ENCODE measurements at places on chromosomes 5 and 9.

DNA sequence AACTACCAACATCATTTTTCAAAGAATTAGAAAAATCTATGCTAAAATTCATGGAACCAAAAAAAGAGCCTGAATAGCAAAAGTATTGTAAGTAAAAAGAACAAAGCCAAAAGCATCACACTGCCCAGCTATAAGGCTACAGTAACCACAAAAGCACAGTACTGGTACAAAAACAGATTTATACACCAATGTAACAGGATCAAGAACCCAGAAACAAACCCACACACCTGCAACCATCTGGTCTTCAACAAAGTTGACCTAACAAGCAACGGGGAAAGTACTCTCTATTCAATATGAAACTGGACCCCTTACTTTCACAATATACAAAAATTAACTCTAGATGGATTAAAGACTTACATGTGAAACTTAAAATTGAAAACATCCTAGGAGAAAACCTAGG, 94.2 kb upstream of the TARS1 start:
- DNase-seq = no peak

GRCh38 chr9:88973281-88974045, 17.8 kb upstream of the S1PR3 start:
- no peak for DNase-seq

DNA sequence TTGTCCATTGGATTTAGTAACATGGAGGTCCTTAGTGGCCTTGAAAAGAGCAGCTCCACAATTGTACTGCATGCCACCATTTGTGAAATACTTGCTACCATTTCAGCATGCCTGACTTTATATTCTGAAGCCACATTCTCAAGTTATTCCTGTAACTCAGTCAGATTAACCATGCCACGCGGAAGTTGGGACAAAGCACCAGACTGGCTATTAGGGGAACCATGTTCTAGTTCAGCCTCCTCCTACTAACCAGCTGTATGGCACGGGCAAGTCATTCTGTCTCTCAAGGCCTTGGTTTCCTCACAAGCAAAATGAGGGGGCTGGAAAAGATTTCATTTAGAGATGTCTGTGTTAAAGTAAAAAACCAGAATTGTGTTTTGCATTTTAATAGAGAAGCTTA, 418.0 kb downstream of the PLK2 start:
- no peak for DNase-seq

DNA sequence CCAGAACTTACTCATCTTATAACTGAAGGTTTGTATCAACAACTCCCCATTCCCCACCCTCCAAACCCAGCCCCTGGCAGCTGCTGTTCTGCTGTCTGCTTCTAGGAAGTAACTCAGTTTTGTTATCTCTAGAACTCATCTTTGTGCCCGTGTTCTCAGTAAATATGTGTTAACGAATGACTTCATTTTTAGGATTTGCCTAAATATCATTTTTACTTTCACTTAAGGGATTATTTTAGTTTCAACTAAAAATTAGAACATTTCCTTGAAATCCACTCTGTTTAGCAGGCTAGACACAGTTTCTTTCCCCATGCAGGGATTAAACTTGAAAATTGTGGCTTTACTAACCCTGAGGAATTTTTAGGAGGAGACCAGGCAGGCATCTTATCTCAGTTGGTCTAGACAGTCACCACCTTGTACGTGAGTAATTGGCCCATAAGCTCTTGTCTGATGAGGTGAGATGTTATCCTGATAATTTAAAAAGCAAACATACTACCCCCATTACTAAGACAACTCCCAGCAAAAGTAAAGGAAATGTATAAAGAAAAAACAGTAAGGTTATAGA, 68.2 kb upstream of the TNFAIP8 start:
- DNase-seq = no peak

DNA sequence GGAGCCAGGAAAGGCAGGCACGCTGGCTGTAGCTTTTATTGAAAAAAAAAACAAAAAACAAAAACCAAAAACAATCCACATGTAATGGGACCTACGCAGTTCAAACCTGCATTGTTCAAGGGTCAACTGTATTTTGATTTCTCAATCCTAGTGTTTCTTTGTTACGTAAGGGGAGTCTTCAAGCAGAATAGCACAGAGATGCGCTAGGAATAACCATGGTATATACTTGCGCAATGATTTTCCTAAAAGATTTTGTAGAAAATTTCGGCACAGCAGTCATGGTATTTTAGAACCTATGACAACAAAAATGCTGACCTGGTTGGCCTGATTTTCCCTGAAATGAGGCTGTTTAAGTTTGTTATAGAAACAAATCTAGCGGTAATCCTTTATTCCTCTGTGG, 1110.5 kb upstream of the WWC1 start:
- no peak for DNase-seq

DNA sequence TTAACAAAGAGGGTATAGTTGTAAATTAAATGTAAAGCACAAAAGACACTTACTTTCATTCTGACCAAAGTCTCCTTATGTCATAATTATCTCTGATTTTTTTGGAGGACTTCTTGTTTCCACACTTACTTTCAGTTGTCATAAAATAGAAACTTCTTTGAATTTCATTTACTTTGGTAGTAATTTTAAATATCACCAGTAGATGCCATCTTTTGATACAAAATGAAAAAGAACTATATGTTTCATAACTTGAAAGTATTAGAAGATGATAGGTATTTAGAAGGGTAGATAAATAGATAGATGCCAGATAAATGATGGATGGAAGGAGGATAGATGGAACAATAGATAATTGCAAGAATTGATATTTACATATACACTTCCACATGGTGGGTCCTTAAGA, 1865.3 kb upstream of the CDH9 start:
- no peak for DNase-seq

- no peak for DNase-seq
Measured at GRCh38 chr9:135562235-135562745, 734 bp downstream of the PAEP start.

- no peak for DNase-seq
Measured at GRCh38 chr9:123630233-123630632, 274.2 kb downstream of the CRB2 start.

DNA sequence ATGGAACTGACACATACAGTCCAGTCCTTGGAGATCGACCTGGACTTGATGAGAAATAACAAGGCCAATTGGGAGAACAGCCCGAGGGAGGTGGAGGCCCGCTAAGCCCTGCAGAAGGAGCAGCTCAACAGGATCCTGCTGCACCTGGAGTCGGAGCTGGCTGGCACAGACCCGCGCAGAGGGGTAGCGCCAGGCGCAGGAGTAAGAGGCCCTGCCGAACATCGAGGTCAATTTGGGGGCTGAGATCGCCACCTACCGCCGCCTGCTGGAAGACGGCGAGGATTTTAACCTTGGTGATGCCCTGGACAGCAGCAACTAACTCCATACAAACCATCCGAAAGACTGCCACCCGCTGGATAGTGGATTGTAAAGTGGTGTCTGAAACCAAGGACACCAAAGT, 1610.1 kb upstream of the ACO1 start:
- no peak for DNase-seq

DNA sequence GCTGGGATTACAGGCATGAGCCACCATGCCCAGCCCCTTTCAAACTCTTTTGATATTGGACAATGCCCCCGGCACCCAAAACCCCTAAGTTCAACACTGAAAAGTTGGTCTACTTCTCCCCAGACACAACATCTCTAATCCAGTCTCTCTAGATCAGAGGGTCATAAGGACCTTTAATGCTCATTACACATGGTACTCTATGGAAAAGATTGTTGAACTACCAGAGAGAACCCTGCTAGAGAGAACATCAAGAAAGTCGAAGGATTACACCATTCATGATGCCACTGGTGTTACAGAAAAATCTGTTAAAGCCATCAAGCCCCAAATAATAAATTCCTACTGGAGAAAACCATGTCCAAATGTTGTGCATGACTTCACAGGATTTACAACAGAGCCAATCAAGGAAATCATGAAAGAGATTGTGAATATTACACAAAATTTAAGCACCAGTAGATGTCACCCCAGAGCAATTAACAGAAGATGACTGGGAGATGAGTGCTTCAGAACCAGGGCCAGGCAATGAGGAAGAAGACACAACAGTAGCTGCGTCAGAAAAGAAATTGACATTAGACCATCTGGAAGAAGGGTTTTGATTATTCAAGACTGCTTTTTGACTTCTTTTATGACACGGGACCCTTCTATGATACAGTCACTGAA, 28.3 kb upstream of the NIPAL4 start:
- DNase-seq = no peak

GRCh38 chr5:83921666-83922193, 201.1 kb upstream of the HAPLN1 start:
- DNase-seq = no peak

- DNase-seq = no peak
Measured at GRCh38 chr5:112397690-112398089, 21.4 kb downstream of the EPB41L4A start.

GRCh38 chr9:100466829-100467221, 6.1 kb upstream of the TMEFF1 start:
- DNase-seq = no peak
